GM12865 (cell line): ENCODE measurements at places on chromosomes 16 and 17.

- no peak for DNase-seq
Measured at GRCh38 chr17:76690596-76691280, 20.0 kb downstream of the MXRA7 start.

DNA sequence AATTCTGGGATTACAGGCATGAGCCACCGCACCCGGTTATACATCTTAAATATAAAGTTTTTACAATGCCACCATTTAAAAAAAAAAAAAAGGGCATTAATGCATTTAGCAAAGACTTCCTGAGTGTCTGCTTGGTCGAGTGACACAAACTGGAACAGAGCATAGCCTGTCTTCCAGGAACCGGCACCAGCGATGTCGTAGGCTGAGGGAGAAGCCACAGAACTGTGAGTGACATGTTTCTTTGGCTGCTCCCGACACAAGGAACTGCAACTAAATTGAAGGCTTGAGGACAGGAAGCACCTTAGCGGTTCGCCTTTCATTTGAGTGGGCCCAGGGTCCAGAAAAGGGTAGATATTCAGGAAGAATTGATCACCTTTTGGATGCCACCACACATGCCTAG, 717.8 kb downstream of the MAF start:
- DNase-seq, result no peak

DNA sequence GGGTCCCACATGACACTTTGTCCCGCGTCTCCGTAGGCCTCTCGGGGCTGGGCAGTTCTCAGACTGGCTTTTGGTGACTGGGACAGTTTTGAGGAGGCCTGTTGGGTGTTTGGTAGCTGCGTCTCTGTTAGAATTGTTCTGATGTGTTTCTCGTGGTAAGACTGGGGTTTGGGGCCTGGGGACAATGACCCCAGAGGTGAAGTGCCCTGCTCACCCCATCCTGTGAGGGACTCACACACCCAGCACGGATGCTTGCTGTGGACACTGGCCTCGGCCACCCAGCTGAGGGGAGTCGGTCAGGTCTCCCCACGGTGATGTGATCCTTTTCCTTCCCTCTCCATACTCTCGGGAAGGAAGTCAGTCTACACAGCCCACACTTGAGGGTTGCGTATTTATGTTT, 50.3 kb downstream of the METRNL start:
- no peak for DNase-seq

GRCh38 chr17:74972107-74972972, at the start of gene HID1:
Gene HID1 (minus strand): TSS chr17:74972759. CDS start chr17:74972656, 103 bp downstream.
- peak; percentile 37 for DNase-seq

GRCh38 chr16:29820730-29821642, 724 bp downstream of the MVP start:
- peak; percentile 77 for DNase-seq

DNA sequence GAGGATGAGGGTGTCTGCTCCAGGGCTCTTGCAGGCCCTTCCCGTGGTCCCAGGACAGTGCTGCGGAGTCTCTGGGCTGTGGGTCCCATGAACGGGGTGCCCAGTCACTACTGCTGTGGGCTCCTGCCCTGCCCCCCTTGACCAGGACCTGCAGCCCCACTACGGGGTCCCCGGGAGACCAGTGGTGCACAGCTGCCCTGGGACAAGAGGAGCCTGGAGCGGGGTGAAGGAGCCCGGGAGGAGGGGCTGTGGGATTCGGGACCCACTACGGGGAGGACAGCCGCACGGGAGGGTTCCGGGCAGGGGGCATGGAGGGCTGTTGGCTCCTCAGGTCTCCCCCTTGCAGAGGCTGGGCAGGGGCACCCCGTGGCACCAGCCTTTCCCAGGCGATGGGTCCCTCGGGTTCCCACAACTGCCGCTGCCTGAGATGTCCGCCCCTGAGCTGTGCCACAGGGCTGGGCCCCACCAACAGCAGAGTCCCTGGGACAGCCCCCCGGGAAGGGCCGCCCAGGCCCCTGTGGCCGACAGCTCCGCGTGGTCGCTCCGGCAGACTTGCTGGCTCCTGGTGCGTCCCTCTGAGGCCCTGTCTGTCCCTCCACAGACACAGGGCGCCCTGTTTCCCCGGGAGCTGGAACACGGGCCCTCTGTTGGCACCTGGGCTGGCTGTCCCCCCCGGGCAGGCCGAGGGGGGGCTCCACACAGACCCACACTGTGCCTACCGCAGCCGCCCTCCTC, 52.1 kb upstream of the GNG13 start:
- no peak for DNase-seq

GRCh38 chr17:60391471-60392041, 377 bp downstream of the USP32 start:
- DNase-seq, result no peak
